ENCODE measurements at places on chromosomes 7 and 10.

DNA sequence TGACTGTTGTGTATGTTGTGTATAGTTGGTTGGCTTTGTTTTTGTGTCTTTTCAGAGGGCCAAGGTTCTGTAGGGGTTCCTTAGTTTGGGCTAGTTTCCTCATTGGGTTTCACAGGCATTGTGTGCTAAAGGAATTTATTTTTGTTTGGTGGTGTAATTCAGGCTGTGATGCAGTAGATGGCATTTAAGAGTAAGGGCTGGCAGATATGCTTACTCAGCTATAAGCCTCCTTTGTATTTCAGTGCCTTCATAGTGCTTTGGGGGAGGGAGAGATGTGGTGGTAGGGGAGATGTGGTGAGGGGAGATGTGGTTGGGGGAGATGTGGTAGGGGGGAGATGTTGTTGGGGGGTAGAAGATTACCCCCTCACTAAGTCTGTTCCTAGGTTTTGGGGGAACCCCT lies 91.7 kb downstream of the SLC25A40 start:
- DNase-seq: no peak

- no peak for DNase-seq
Measured at GRCh38 chr10:89263091-89263490, 11.5 kb upstream of the LIPA start.

DNA sequence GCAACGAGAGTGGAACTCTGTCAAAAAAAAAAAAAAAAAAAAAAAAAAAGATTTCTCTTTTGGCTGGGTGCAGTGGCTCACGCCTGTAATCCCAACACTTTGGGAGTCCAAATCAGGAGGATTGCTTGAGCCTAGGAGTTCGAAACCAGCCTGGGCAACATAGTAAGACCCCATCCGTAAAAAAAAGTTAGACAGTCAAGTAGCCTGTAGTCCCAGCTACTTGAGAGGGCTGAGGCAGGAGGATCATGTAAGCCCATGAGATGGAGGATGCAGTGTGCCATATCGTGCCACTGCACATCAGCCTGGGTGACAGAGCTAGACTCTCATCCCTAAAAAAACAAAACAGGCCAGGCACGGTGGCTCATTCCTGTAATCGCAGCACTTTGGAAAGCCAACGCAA lies 25.2 kb downstream of the PDLIM1 start:
- DNase-seq: no peak

- DNase-seq: no peak
Measured at GRCh38 chr7:114026486-114027089, 107.8 kb upstream of the PPP1R3A start.

GRCh38 chr10:81514811-81515210 lies 360.2 kb upstream of the NRG3 start:
- DNase-seq: no peak

DNA sequence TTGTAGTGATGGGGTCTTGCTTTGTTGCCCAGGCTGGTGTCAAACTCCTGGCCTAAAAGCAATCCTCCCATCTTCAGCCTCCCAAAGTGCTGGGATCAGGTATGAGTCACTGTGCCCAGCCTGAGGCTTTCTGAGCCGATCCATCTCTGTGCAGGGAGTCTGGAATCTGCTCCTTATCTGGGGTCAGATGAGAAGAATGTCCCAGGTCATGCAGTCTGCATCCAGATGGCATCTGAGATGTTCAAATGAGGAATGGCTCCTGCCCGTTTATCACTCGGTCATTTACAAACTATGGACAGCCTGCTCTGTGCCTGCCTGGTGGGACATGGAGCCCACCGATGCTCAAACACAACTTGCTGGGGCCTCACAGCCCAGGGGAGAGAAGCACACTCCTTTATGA lies 11.1 kb upstream of the SLC18A3 start:
- DNase-seq: no peak

DNA sequence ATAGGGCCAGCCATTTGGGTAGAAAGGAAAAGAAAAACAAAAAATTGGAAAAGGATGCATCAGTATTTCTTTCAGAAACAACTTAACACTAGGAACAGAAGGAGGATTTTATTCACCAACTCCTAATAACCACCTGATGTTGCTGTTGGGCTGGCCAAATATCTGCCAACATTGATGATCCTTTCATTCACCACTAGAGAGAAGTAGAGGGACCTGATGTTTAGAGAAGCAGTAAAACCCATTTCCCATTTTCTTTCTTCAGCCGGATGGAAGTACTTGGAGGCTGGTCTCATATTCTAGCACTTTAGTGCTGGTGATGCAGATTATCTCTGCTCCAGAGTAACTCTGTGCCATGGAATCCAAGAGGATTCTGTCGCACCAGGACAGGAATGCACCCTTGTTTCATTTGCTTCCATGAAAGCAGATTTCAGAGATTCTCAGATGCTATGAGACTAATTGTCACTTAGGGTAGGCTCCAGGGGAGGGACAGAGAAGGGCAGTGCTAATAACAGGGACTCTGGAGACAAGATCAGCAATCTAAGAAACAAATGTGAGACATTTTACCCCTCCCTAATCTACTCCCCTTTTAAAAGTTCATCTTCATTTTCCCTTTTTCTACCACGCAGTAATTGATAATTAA lies 3.1 kb downstream of the KLLN start:
- no peak for DNase-seq

GRCh38 chr7:113797420-113798010 lies 121.3 kb downstream of the PPP1R3A start:
- DNase-seq: no peak

GRCh38 chr10:121415063-121415399 lies 183.2 kb downstream of the FGFR2 start:
- DNase-seq: no peak

DNA sequence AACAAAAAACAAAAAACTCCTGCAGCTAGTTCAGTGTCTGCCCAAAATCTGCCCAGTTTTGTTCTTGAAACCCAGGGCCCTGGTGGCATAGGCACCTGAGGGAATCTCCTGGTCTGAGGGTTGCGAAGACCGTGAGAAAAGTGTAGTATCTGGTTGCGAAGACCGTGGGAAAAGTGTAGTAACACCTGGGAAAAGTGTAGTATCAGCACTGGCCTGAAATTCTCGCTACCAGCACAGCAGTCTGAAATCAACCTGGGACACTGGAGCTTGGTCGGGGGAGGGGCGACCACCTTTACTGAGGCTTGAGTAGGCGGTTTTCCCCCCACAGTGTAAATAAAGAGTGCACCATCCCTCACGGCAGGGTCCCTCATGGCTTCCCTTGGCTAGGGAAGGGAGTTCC lies 82.5 kb upstream of the SP4 start:
- no peak for DNase-seq

GRCh38 chr7:29146888-29147609 lies 712 bp upstream of the CPVL start:
- no peak for DNase-seq

GRCh38 chr7:157558061-157558460 lies 221.3 kb downstream of the DNAJB6 start:
- DNase-seq: no peak

DNA sequence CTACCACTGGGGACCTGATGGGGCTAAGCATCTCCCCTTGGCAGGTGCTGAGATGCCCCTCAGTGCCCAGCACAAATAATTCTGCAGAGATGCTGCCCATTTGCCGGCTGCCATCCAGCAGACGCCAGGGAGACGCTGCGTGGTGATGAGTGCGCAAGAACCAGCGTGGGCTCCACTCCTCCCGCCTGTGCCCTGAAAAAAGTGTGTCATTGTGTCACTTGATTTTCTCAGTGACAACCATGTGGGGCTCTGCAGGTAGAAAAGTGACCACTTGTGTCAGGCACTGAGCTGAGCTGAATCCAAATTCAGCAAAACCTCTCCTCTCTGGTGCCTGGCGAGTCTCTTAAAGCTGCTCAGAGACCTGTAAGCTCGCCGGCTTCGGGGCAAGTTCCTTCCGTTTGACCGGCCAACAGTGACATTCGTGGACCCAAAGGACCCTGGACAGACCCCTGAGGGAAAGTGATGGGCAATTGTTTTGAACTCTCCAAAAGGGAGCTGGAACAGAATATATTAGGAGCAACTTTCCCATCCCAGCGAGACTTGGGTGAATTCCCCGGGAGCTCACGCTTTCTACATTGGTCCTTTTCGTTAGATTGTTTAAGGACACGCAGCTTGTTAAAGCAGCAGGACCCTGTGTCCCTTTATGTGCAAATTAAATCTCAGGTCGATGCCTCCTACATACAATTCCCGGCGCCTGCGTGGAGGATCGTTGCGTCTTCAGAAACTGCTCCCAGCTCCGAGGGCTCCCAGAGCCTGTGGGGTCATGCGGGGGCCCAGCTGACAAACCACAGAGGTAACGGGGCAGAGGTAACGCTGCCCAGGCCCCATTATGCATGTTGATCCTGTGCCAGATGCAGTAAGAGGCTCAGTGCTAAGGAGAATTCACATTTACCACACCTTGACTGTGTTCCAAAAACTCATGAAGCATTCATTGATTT lies 332.7 kb downstream of the ADARB2 start:
- DNase-seq: no peak

DNA sequence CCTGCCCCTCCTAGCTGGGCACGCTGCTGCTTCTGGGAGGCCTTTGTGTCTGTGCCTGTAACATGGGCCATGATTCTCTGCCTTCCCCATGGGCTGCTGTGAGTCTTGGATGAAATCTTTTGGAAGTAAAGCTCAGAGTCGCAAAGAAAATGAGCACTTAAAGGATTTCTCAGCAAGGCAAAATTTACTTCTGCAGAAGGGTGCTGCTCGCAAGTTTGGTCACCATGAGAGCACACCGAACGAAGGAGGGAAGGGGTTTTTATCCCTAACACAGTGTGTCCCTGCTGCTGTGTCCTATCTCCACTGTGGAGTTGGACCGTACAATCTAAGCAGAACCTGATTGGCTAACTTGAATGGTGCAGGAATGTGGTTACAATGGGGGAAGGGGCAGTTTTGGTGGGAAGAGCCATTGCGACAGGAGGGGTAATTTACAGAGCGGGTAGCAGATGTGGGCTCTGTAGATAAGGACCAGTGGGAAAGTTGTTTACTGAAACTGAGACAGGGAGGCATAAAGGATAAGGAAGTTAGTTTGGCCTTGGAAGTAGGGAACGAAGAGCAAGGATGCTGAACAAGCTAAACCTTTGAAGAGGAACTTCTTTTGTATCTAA lies 57.5 kb downstream of the FANK1 start:
- no peak for DNase-seq

GRCh38 chr10:68135362-68135761 lies 26.1 kb downstream of the MYPN start:
- DNase-seq: no peak

- DNase-seq: no peak
Measured at GRCh38 chr10:51733057-51733456, 33.7 kb upstream of the CSTF2T start.

DNA sequence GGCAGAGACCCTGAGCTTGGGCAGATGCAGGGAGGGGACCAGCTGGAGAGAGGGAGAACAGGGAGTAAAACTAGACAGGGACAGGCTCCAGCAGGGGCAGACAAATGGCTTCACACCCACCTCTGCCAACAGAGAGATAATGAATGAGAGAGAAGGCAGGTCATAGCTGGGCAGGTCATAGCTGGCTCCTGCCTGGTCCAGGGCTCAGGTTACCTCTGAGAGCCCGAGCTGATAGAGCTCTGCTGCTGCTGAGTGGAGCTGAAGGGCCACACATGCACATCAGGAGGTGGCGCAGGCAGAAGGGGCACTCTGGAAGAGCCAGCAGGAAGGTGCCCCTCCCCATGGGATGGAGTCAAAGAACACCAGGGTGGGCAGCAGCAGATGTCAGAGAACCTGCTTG lies 154.2 kb downstream of the GFRA1 start:
- no peak for DNase-seq

- no peak for DNase-seq
Measured at GRCh38 chr10:11225935-11226334, 208.3 kb downstream of the CELF2 start.

GRCh38 chr7:105209870-105210269 lies 178.9 kb downstream of the SRPK2 start:
- DNase-seq: no peak

DNA sequence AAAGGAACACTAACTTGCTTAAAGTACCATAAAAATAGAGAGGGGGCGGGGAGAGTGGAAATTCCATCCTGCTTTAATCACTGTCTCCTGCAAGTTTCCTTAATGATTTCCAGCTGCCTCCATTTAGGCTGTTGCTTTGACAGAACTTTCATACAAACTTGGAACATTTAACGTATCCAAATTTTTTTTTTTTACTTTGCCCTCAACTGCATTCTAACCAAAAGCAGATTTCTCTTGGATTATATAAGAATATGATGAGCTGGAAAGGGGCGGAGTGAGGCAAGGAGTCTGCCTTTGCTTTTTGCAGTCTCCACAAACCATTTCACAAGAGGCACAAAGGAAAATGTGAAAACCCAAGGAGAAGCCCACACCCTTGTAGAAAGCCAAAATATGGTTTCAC lies 46.6 kb upstream of the COL1A2 start:
- no peak for DNase-seq

- DNase-seq: no peak
Measured at GRCh38 chr10:132302421-132303310, 5.1 kb downstream of the STK32C start.

- no peak for DNase-seq
Measured at GRCh38 chr10:79936625-79937615, 12.0 kb downstream of the SFTPD start.

- DNase-seq: no peak
Measured at GRCh38 chr7:68537051-68537773, 1061.1 kb upstream of the AUTS2 start.

- DNase-seq: no peak
Measured at GRCh38 chr7:26090927-26091519, 61.0 kb upstream of the NFE2L3 start.

- DNase-seq: no peak
Measured at GRCh38 chr7:84204655-84205054, 10.1 kb upstream of the SEMA3A start.

DNA sequence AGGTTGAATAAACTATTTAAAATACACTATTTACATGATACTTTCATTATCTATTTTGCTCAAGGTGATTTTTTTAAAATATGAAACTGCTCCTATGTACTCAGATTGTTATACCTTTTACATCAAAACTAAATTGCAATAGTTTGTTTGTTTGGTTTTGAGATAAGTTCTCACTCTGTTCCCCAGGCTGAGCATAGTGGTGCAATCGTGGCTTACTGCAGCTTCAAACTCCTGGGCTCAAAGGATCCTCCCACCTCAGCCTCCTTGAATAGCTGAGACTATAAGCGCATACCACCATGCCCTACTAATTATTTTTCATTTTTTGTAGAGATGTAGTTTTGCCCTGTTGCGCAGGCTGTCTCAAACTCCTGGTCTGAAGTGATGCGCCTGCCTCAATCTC lies 12.7 kb downstream of the TAS2R60 start:
- DNase-seq: no peak

GRCh38 chr7:3246127-3246526 lies 54.9 kb upstream of the SDK1 start:
- no peak for DNase-seq

GRCh38 chr7:93913197-93913596 lies 6.8 kb downstream of the GNGT1 start:
- no peak for DNase-seq

DNA sequence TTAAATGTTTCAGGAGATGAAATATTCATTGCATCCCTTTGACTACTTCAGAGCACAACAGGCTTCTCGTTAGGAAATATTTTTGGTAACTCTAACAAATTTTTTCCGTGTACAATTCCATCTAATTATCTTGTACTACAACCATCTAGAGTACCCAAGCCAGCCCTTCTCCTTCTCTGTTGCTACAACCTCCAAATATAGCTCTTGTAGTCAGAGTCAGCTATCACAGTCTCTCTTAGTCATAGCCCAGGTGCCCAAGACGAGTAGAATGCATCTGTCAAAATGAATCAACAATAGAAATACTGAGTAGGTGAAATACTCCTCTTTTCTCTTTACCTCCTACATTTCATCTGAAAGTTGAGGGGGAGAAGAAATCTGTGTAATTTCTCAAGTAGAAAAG lies 74.0 kb downstream of the INHBA start:
- no peak for DNase-seq

- DNase-seq: no peak
Measured at GRCh38 chr10:76333326-76333725, 901.9 kb downstream of the LRMDA start.
